ENCODE measurements at places on chromosomes 11 and 22.
A peak's percentile ranks its signal among the peaks of the same experiment; 100 is the strongest.

- DNase-seq, result no peak
These were observed 28.0 kb upstream of the CABP7 start for GRCh38 chr22:29691636-29692326.

DNA sequence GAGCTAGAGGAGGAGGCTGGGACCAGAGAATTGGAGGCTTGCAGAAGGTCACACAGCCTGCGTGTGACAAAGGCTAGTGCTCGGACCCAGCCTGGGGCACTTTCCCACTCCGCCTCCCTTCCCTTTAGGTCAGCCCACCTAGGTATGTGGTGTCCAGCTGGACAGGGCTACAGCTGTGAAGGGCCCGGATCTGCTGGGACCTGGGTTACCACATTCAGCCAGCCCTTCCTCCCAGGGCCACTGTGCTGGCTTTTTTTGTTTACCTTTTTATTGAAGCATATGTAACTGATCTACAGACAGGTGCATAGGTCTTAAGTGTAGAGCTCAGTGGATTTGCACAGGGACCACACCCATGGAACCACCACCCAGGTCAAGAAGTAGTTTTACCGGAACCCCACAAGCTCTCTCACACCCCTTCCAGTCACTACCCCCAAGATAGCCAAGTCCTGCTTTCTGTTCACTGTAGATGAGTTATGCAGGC is 8.7 kb downstream of the CAPN5 start:
- no peak for DNase-seq

DNA sequence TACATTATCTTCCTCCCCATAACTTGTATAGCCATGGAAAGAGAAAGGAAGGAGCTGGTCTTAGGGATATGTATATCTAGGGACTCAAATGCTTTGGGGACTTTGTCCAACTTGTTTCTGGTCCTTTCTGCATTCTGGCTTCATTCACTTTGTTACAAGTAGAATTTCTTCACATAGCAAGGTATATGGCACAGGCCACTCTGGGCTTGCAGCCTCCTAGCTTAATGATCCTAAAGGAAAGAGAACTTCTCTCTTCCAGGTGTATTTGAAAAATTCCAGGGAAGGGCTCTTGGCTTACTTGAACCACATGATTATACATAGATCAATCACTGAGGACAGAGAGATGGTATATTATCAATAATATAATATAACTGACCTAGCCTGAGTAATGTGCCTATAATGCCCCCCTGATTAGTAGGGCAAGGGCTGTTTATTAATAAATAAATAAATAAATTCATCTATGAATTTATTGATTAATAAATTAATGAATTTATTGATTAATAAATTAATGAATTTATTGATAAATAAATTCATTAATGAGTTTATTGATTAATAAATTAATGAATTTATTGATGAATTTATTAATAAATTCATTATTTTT is 48.2 kb upstream of the CEP295 start:
- no peak for DNase-seq

- DNase-seq, result no peak
These were observed 5.4 kb downstream of the FDX1 start for GRCh38 chr11:110434952-110435779.

GRCh38 chr11:120549346-120549745 is 37.8 kb downstream of the GRIK4 start:
- DNase-seq, result no peak

DNA sequence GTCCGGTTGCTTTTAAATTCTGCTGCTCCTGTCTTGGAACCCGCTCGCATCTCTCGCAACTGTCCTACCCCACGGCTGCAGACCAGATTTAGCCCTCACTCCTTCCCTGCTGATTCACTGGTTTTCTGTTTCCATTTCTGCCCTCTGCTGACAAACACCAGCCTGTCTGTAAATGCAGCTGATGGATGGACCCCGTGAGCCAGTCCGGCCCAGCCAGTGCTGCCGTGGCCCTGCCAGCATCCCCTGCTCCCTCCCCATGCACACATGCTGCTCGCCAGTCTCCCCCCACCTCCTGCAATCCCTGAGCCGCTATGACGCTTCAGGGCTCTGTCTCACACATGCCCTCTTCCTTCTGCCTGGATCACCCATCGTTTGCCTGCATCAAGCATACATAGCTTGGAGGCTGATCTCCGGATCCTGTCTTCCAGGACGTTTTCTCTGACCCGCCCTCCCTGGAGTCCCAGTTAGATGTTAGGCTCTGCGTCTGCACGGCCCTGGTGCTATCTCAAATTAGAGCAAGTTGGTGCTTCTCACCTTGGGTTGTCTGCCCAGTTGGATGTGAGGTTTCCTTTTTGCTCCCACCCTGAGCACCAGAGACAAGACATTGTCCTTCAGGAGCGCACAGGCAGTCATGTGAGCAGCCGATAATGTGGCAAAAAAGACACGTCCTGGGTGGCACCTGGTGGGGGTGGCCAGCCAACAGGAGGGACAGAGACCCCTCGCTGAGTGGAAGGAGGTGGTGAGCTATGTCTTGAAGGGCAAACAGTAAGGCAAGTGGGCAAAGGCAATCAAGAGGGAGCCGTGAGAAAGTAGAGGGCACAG is 4.3 kb upstream of the ACR start:
- peak; percentile 1 for DNase-seq

- no peak for DNase-seq
These were observed 49.0 kb downstream of the PRR5L start for GRCh38 chr11:36345084-36345511.

GRCh38 chr11:72737336-72737735 is 14.9 kb downstream of the ARAP1 start:
- no peak for DNase-seq

- DNase-seq, result no peak
These were observed 280.2 kb downstream of the BUD13 start for GRCh38 chr11:116492600-116492999.

DNA sequence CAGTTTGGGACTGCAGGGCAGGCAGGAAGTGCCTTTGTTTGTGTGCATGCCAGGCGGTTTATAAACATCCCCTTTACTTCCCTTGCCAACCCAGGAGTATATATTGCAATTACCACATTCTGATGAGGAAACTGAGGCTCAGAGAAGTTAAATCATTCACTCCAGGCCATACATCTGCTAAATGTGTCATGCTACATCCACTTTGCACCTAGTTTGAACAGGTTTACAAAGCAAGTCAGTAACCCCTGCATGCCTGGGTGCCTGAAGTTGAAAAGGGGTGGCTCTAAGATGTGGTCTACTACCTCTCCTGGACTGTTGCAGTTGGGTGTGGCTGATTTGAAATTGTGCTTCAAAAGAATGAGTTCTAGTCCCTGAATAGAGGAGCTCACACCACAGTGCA is 23.6 kb downstream of the FLI1 start:
- DNase-seq, result no peak

DNA sequence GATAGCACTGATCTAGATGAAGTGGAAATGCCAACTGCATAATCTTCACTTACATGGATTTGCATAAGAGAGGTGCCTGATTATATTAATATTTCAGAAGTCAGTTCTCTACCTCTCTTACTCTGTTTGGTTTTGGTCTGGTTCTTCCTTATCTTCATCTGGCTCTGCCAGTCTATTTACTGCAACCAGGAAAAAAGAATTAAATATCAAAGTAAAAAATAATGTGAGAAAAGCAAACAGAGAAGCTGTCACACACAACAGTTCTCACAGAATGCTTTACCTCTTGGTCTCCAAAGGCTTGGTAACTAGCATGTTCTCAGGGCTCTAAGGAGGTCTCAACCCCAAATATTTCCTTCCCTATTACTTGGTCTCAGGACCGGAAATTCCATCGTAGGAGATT is 6.7 kb downstream of the VSIG10L2 start:
- DNase-seq, result no peak

- DNase-seq, result no peak
These were observed 28.4 kb upstream of the RBFOX2 start for GRCh38 chr22:36056980-36057379.

GRCh38 chr11:118105657-118106305 is 19.0 kb upstream of the SMIM35 start:
- DNase-seq, result no peak

DNA sequence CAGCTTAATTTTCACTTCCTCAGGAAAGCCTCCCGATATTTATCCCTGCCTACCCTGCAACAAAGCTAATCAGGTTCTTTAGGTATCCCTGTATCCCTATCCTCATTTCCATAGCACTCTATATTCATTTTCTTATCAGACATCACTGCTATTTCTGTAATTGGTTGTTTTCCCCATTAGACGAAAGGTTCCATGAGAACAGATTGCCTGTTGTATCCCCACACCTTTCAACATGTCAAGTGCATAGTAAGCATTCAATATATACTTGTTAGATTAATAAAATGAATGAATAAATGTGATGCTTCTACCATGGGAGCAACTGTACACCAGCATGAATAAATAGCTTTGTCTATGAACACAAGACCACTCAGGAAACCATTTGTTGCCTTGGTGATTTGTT is 499.8 kb downstream of the DLG2 start:
- no peak for DNase-seq

DNA sequence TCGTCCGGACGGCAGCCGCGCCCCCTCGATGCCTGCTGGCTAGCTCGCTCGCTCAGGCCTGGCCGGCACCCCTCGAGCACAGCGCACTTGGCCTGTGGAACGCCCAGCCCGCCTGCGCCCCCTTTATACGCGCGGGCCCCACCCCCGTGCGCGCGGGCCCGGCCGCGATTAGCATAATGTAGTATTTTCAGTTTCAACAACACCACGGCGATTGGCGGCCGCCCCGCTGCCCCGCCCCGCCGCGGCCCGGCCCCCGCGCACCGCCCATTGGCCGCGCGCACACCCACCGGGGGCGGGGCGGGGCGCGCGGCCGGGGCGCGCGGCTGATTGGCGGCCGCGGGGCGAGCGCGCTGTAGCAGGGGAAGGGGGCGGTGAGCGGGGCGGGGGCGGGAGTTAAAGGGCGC is at the start of gene CDKN1C:
CDKN1C (minus strand) TSS at position 98 of the 404 bp plus-strand sequence. CDS start 319 bp downstream, outside the sequence.
- DNase-seq, result peak; percentile 79

- DNase-seq, result no peak
These were observed 4.7 kb upstream of the GRK2 start for GRCh38 chr11:67261640-67261945.

- DNase-seq, result no peak
These were observed 20.2 kb downstream of the PHLDB1 start for GRCh38 chr11:118627566-118627965.

DNA sequence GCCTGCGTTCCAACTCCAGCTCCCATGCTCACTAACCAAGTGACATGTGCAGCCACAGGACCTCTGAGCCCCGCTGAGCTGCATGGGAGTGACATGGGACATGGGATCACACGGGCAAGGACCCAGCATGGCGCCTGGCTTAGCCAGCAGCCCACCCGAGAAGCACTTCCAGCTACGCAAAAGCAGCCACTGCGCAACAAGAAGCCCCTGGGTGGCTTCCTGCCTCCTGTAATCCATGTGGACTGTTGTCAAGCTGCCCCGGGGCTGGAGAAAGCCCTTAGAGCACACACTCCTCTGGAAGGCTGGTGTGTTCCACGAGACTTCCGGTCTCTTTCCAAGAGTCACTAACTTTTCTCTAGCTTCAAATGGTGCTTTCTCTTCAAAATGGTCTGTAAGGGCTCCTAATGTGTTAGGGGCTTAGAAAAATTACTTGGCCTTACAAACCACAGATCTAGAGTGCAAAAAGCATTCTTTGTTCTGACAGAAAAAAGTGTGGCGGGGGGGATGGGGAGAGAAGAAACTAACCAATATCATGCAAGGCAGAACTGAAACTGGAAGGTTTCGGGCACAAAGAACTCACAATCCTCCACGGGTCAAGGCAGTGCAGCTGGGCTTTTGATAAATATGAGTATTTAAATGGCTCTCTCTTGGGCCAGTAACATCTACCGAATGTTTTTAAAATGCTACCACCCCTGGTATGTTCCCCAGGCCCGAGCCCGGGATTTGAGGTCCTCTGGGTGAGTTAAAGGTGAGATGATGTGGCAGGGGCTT is 5.5 kb downstream of the C11orf24 start:
- DNase-seq, result no peak

DNA sequence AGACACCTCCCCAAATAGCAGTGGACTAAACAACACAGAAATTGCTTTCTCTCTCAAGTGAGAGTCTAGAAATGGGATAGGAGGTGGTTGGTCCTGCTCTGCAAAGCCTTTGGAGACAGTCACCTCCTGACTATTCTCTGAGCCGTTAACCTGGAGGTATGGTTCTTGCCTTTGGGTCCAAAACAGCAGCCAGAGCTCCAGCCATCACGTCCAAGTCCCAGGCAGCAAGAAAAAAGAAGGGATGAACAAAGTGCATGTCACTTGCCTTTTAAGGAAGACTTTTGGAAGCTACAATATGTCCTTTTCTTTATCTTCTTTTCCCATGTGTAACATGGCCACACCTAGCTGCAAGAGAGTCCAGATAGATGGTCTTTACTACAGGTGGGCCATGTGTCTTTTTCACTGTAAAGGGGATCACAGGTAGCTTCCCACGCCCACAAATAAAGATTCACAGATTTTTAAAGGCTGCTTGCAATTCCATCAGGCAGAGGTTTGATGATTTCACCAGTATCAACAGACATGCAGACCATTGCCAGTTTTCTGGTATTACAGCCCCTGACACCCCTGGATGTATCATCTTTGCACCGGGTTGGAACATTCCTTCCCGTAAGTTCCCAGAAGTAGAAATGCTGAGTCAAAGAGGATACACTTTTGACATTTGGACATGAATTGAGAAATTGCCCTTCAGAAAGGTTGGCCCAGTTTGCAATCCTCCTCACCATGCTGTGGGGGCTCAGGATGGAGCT is 66.0 kb downstream of the MYEOV start:
- DNase-seq, result no peak

GRCh38 chr11:90747057-90747456 is 524.2 kb upstream of the CHORDC1 start:
- no peak for DNase-seq

DNA sequence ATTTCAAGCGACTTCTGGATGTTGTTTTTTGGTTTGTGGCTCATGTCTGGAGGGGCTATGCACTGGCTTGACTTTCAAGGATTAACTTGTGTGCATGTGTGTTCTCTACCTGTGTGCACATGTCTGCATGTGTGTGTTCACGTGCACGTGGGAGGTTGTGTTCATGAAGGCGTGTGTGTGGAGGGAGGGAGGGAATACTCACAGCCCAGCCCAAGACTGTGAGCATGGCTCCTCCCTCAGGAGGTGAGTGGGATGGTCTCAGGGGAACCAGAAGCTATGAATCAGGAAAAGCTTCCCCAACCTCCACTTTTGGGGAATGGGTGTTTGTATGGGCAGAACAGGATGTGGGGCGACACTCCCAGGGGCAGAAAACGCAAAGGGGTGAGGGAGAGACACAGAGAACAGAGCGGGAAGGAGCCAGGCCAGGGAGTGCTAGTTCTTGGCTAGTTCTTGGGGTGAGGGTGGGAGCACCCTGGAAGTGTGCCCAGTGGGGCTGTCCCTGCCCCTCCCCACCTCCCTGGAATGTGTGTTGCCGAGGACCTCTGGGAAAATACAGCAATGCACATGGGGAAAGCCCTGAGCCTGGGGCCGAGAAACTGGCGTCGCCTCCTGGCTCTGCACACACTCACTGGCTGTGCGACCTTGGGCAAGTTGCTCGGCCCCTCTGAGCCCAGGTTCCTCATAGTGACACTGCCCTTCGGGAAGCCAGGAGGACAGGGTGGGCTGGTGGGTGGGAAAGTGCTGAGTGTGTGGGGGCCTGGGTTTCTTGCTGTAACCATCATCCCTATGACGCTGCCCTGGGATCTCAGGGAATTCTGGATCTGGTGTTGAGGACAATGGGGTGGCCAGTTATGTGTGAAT is 16.9 kb upstream of the ALX4 start:
- no peak for DNase-seq

- DNase-seq, result no peak
These were observed 1498.7 kb downstream of the TBC1D22A start for GRCh38 chr22:48261048-48261621.
